ENCODE measurements at places on chromosomes 7 and 10. TPM values are rescaled to one million over a fixed set of nuclear protein-coding genes. Genes with fewer than 3 reads are reported as not detected.
A peak's percentile ranks its signal among the peaks of the same experiment; 100 is the strongest.

The ZNF425 gene
- 3.5 TPM for total RNA-seq

- no peak for DNase-seq
Measured at GRCh38 chr10:508726-509125, 180.7 kb downstream of the DIP2C start.

DNA sequence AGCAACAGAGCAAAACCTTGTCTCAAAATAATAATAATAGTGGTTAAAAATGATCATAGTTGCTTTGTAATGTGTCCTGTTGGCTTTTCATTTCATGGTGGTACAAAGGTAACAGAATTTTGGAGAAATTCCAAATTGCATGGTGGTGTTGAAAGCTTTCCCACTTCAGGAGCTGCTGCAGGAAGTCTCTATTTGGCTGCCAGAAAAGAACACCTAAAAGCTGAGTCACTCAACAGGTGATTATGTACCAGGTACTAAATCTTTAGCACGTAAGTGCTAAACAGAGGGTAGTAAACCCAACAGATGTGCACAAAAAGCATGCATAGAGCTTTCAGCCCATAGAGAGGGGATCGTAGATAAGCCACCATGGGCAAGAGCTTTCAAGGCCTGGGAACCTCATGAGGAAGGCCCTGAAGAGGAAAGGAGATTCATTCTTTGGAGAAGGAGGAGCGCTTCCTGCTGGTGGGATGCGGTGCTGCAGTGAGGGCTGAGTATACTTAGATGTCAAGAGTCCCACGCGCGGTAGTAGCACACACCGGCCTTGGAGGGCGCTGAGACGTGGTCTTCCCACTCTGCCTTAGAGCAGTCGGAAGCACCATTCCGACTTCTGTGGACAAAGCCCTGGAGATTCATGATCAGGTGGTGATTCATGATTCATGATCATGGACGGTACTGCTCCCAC is 118.7 kb downstream of the RALA start:
- DNase-seq: peak; percentile 64

DNA sequence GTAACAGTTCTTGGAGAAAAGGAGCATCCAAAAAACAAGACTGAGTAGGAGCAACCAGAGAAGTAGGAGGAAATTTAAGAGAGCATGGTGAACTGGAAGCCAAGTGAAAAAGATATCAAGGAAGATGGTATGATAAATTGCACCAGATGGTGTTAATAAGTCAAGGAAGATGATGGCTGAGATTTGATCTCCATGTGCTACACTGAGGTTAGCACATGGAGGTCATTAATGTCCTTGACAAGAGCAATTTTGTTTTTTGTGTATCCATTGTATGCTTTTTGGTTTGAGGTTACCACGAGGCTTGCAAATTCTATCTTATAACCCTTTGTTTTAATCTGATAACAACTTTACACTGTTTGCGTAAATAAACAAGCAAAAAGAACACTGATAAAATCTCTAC is 11.3 kb upstream of the PTTG1IP2 start:
- no peak for DNase-seq

DNA sequence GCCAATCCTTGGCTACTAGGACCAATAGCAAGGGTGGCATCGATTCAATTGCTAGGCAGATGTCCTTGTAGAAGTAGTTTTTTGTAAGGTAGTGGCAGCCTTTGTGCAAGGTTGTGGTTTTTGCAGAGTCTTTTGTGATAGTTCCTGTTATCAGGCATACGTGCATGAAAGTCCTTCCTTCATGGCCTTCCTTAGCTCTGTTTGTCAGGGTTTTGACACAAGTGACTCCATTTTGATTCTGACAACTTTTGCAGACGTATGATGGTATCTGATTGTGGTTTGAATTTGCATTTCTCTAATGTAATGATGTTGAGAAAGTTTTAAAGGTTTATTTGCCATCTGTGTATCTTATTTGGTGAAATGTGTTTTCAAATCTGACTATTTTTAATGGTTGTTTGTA is 71.8 kb upstream of the SYPL1 start:
- DNase-seq: no peak
